A549 treated with dexamethasone at 1 μM for 4 hours (cell line): ENCODE measurements at places on chromosomes 1 and 21. TPM values are rescaled to one million over a fixed set of nuclear protein-coding genes. Genes with fewer than 3 reads are reported as not detected.

The GPX7 gene
- not detected in 5 replicates for total RNA-seq

The KRTAP10-11 gene
- total RNA-seq = not detected in 5 replicates

The DEPDC1 gene
- total RNA-seq = 11.9 to 17.0 TPM (median 15.0 TPM) in 5 replicates

The ACADM gene
- 31.6 to 36.6 TPM (median 34.4 TPM) in 5 replicates for total RNA-seq

The AURKAIP1 gene
- total RNA-seq = 116 to 165 TPM (median 153 TPM) in 5 replicates

The DNM3 gene
- 0.52 to 0.75 TPM (median 0.58 TPM) in 5 replicates for total RNA-seq

The RASAL2 gene
- 14.3 to 24.8 TPM (median 18.7 TPM) in 5 replicates for total RNA-seq

The SELENBP1 gene
- 6.2 to 7.8 TPM (median 6.6 TPM) in 5 replicates for total RNA-seq

The BOLA1 gene
- total RNA-seq = 13.9 to 21.0 TPM (median 19.2 TPM) in 5 replicates

The ZNF697 gene
- 1.4 to 2.0 TPM (median 1.8 TPM) in 5 replicates for total RNA-seq

The RAB3B gene
- 5.4 to 8.9 TPM (median 7.4 TPM) in 5 replicates for total RNA-seq

The ST6GALNAC3 gene
- total RNA-seq = 0.21 to 1.1 TPM (median 0.64 TPM) in 5 replicates

The PTGFR gene
- not detected in 5 replicates for total RNA-seq

The LRP8 gene
- total RNA-seq = 26.3 to 38.2 TPM (median 34.2 TPM) in 5 replicates

The GPR157 gene
- 4.1 to 6.4 TPM (median 4.6 TPM) in 5 replicates for total RNA-seq

The MTARC2 gene
- total RNA-seq = 8.9 to 14.4 TPM (median 10.7 TPM) in 5 replicates

The NVL gene
- 20.4 to 23.9 TPM (median 22.9 TPM) in 5 replicates for total RNA-seq

The C21orf58 gene
- total RNA-seq = 2.8 to 4.9 TPM (median 4.5 TPM) in 5 replicates

The LRRN2 gene
- total RNA-seq = 9.6 to 13.7 TPM (median 11.8 TPM) in 5 replicates

The IFNLR1 gene
- 0.88 to 1.3 TPM (median 1.0 TPM) in 5 replicates for total RNA-seq

The PIGM gene
- total RNA-seq = 4.0 to 4.9 TPM (median 4.5 TPM) in 5 replicates

The DESI2 gene
- total RNA-seq = 27.2 to 34.6 TPM (median 31.9 TPM) in 5 replicates

The PGLYRP3 gene
- total RNA-seq = not detected in 5 replicates

The LGR6 gene
- 0.54 to 1.3 TPM (median 0.66 TPM) in 5 replicates for total RNA-seq

The S100A16 gene
- 467 to 520 TPM (median 496 TPM) in 5 replicates for total RNA-seq

The GSTM1 gene
- total RNA-seq = 0.21 TPM in 1 of 5 replicates, not detected in the others

The ERICH3 gene
- total RNA-seq = not detected in 5 replicates

The LPAR3 gene
- total RNA-seq = 0.33 to 0.51 TPM (median 0.39 TPM) in 5 replicates

The RIMS3 gene
- total RNA-seq = 0.78 to 1.5 TPM (median 1.3 TPM) in 5 replicates

The FCGR1A gene
- total RNA-seq = not detected in 5 replicates

The SMCP gene
- not detected in 5 replicates for total RNA-seq

The LRRC71 gene
- 0.08 to 0.12 TPM (median 0.10 TPM) in 5 replicates for total RNA-seq

The UBE4B gene
- total RNA-seq = 10.6 to 15.2 TPM (median 13.9 TPM) in 5 replicates

The CAMSAP2 gene
- 17.0 to 26.2 TPM (median 22.5 TPM) in 5 replicates for total RNA-seq

The MLLT11 gene
- total RNA-seq = 11.9 to 15.4 TPM (median 14.5 TPM) in 5 replicates

The RGL1 gene
- total RNA-seq = 0.71 to 0.99 TPM (median 0.73 TPM) in 5 replicates

The POGZ gene
- 13.8 to 28.1 TPM (median 23.5 TPM) in 5 replicates for total RNA-seq

The CRP gene
- total RNA-seq = not detected in 5 replicates

The RPS6KA1 gene
- 12.4 to 17.8 TPM (median 17.3 TPM) in 5 replicates for total RNA-seq

The C1orf146 gene
- total RNA-seq = not detected in 5 replicates

The ASAP3 gene
- 6.2 to 7.8 TPM (median 7.2 TPM) in 5 replicates for total RNA-seq

The LIPI gene
- not detected in 5 replicates for total RNA-seq

The CCDC27 gene
- not detected in 5 replicates for total RNA-seq

The COL8A2 gene
- 0.07 to 0.24 TPM (median 0.14 TPM) in 5 replicates for total RNA-seq

The LCE1F gene
- not detected in 5 replicates for total RNA-seq

The NRAS gene
- total RNA-seq = 29.5 to 37.6 TPM (median 32.0 TPM) in 5 replicates

The EIF3I gene
- total RNA-seq = 265 to 288 TPM (median 276 TPM) in 5 replicates
